ENCODE measurements at places on chromosomes 16 and 17.

DNA sequence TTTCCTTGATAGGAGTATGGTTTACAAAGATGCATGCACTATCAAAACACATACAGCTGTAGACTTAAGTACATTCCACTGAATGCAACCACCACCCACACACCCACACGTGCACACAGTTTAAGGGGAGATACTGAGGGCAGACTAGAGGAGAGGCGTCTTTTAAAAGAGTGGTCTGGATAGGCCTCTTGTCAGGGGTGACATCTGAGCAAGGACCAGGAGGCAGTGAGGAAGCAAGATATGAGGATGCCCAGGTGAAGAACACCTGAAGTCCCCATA is 12.6 kb downstream of the MPHOSPH6 start:
- no peak for DNase-seq

- no peak for DNase-seq
Measured at GRCh38 chr16:67723911-67724305, 4.8 kb upstream of the GFOD2 start.

- DNase-seq = no peak
Measured at GRCh38 chr16:68383858-68384257, 64.5 kb downstream of the SMPD3 start.

GRCh38 chr16:57349212-57350031 is 9.2 kb upstream of the CCL22 start:
- peak; percentile 77 for DNase-seq

GRCh38 chr16:69048328-69049120 is 56.9 kb upstream of the HAS3 start:
- DNase-seq = no peak

DNA sequence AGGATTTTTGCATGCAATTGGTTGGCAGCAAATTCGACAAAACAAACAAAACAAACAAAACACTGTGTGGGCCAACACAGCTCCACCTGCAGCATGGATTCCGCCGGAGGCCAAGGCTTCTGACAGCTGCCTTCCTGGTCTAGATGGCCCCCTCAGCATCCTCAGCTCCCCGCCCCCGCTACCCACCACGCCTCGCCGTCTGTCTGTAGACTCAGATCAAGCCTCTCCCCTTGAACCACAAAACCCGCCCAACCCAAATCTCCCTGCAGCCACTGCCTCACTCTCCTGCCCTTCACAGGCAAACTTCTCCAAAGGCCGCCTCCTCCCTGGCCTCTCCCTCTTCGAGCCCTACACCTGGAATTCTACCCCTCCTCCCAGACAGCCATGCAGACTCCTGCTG is 57.9 kb downstream of the RTN4RL1 start:
- no peak for DNase-seq

GRCh38 chr16:84836234-84836647 is 16.5 kb downstream of the CRISPLD2 start:
- DNase-seq = no peak

DNA sequence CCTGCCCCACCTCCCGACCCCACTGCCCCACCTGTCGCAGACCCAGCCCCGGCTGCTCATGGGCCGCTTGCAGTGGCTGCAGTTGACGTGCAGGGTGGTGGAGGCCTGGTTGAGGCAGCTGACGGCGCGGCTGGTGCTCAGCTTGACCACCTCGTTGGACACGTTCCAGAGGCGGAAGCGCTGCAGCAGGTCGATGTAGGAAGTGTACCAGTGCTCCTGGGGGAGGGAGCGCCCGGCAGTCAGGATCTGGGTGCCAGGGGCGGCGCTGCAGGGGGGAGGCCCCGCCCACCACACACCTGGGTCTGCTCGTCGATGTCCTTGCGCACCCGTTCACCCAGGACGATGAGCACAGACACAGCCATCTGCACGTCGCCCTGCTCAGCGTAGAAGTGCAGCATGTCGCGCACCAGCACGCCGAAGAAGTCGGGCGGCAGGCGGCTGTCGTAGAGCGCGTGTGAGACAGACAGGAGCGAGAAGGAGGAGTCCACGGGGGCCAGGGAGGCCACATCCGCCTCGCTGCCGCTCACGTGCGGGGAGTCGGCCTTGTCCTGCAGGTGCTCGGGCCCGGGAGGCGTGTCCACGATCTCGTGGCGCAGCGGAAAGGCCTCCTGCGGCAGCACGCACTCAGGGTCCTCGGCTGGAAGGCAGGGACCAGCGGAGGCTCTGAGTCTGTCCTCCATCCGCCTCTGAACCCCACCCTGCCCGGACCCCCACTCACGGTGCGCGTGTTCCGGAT is 995 bp upstream of the JMJD8 start:
- no peak for DNase-seq

GRCh38 chr17:64354396-64354795 is 36.3 kb downstream of the PECAM1 start:
- no peak for DNase-seq

DNA sequence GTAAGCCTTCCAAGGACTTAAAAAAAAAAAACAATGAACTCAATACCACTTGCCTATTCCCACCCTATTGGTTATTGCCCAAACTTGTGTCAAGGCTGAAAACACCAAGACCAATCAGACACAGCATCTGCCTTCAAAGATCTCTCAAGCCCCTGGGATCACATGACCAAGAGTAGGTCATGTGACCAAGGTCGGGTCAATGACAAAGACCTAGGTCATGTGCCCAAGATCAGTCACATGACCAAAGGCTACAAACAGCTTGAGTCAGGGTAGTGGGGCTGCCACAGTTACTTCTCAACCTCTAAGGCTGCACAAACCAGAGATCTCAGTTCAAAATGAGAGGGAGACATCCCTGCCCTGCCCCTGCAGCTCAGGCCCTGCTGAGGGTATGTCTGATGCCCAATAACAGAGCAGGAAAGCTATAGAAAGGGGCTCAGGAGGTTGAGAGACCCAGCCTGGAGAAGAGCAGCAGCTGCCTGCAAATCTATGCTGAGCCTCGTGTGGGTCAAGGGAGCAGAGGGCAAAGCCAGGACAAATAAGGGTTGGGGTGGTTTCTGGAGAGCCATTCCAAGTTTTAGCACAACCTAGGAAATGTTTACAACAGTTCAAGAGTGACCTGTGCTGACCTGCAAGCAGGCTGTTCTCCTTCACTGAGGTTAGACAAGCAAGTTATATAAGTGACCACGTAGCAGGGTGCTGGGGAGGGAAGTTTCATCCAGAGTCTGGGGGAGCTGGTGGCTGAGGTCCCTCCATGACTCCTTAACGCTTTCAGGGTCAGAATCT is 48.8 kb downstream of the PIMREG start:
- DNase-seq = no peak

DNA sequence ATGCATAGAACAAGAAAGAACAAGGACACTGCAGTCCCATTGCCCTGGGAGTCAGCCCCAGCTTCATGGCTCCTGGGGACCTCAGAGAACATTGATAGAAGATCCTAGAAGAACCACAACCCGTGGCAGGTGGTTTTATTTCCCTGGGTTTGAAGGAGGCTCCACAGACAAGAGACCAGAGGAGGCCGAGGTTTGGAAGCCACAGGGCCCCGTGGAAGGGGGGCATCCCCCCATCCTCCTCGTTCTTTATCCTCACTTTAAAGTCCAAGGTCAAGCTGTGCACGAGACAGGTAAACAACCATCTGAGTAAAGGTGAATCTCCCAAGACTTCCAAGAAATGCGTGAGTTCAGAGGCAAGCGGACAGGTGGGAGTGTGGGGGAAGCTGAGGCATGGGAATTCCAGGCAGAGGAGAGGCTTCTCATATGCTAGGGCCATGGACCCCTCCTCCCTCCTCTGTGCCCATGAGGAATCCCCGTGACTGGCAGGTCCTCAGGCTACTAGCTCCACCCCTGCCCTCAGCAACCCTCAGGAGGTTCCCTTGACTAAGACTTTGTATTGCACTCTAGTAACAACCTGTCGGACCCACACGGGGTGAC is 849 bp upstream of the SULT1A1 start:
- no peak for DNase-seq

- DNase-seq = no peak
Measured at GRCh38 chr16:15517743-15518377, 83.5 kb downstream of the BMERB1 start.

DNA sequence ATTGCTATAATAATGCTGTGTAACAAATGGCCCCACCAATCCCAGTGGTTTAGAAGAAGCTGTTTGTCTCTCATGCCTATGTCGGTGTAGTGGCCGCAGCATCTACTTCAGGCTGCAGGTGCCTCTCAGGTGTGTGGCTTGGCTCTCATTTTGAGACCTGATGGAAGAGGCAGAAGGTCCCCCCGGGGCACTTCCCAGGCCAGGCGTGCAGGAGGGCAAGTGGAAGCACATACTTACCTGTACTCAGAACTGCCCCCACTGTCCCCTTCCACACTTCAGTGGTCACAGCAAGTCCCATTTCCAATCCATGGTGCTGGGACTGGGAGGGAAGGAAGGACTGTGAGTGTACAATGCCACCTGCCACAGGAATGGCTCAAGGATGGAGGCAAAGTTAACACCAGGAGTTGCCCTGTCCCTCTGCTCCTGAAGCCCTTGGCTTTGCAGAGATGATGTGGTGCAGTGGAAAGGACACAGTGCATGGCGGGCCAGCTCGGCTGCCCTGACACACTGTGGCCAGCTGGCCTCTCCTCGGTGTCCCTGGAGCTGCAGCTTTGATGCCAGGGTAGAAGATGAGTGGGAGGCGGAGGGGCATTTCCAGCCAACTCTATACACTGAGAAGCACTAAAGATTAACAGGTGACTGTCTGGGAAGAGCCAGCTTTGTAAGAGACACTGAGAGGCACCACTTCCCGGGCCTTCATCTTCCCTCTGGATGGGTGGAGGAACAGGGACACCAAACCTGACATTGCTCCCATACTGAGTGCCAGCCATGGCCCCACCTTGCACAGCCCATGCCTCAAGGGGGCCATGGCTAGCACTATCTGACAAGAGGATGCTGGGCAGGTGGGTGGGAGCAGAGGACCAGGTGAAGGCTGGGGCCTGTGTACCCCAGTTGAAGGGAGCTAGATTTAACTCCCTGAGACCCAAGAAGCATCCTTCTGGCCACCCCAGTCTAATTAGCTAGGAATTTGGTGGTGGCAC is 105.9 kb downstream of the METRNL start:
- no peak for DNase-seq

DNA sequence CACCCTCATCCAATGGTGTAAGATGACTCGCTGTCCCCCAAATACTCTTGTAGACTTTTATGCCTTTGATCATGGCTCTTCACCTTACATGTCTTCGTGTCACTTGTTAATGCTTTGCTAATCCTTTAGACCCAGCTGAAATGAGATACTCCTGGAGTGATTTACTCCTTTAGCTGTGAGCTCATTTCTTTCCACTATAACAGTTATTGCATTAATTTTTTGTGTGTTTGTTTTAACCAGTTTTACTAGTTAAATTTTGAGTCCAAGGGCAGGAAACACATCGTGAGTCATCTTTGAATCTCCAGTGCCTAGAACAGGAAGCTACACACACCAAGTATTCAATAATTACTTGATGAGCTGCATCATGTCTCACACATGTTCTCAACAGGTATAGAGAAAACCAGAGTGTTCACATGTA is 6.5 kb upstream of the CTCF start:
- DNase-seq = peak; percentile 67

- DNase-seq = no peak
Measured at GRCh38 chr16:8890549-8890921, 8.4 kb downstream of the LITAFD start.

DNA sequence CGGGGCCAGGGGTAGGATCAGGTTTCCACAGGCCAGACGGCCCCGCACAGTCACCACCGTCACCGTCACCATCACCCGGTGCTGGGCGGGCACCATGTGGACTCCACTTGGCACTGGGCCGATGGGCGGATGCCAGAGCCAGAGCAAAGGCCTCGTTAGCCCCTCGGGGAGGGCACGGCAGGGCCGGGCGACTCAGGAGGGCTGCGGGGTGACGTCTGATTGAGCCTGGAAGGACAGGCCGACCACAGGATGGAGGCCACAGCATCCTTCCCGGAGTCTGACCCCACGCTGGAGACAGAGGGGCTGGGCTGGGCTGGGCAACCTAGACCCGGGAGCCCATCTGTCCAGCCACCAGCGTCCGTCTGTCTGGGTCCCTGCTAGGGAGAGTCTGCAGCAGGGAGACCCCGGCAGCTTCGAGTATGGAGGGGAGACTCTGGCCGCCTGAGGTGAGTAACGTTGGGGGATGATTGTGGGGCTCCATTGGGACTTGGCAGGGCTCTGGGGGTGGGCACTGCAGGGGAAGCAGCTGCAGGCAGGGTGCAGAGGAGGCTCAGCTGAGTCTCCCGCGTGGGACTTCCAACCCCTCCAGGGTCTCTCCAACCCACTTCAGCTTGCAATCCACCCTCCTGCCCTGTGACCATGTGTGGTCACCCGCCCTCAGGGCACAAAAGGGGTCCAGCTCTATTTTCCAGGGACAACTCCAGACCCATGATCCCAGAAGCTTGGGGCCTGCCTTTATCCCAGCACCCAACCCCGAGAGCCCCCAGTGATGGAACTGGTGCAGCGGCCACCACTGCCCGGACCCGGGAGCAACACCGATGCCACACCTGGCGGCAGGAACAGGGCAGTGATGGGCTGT is 22.6 kb downstream of the SLC25A10 start:
- no peak for DNase-seq

GRCh38 chr16:89274561-89275283 is 57.2 kb downstream of the ZNF778 start:
- DNase-seq = no peak

GRCh38 chr17:78346605-78347250 is 13.1 kb downstream of the SOCS3 start:
- no peak for DNase-seq

- no peak for DNase-seq
Measured at GRCh38 chr16:14375132-14375491, 254.9 kb downstream of the PARN start.

DNA sequence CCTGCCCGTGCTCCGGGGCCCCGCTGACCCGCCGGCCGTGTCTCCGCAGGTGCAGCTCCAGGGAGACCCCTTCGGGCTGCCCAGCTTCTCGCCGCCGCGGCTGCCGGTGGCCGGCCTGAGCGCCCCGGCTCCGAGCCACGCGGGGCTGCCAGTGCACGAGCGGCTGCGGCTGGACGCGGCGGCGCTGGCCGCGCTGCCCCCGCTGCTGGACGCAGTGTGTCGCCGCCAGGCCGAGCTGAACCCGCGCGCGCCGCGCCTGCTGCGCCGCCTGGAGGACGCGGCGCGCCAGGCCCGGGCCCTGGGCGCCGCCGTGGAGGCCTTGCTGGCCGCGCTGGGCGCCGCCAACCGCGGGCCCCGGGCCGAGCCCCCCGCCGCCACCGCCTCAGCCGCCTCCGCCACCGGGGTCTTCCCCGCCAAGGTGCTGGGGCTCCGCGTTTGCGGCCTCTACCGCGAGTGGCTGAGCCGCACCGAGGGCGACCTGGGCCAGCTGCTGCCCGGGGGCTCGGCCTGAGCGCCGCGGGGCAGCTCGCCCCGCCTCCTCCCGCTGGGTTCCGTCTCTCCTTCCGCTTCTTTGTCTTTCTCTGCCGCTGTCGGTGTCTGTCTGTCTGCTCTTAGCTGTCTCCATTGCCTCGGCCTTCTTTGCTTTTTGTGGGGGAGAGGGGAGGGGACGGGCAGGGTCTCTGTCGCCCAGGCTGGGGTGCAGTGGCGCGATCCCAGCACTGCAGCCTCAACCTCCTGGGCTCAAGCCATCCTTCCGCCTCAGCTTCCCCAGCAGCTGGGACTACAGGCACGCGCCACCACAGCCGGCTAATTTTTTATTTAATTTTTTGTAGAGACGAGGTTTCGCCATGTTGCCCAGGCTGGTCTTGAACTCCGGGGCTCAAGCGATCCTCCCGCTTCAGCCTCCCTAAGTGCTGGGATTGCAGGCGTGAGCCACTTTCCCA is 5.9 kb downstream of the CTF1 start:
- DNase-seq = peak; percentile 53

GRCh38 chr17:36972186-36972700 is 23.5 kb downstream of the AATF start:
- DNase-seq = no peak

GRCh38 chr16:4702466-4702808 is 9.1 kb downstream of the NUDT16L1 start:
- no peak for DNase-seq
